HS-27A (cell line): ENCODE measurements at places on chromosomes 4 and X.

GRCh38 chr4:113951263-113951662, 28.2 kb downstream of the ARSJ start:
- DNase-seq, result no peak

- DNase-seq, result no peak
Observed at GRCh38 chr4:6926681-6927478, 17.3 kb downstream of the TBC1D14 start.

DNA sequence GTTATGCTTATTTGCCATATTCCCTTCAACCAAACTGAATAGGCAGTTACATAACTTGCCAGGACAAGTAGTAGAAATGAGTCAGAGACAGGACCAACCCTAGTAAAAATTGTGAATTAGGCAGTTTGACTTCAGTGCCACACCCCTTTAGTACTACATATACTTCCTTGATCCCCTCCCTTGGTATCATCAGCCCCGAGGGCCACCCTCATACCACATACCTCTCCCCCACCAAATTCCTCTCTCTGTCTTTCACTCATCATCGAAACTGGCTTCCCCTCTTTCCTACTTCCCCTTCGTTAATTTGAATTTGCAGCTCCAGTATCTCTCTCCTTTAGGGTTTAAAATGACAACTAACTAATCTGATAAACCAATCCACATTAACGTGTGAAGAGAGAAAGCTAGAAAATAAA, 7.9 kb upstream of the PTPN13 start:
- no peak for DNase-seq

DNA sequence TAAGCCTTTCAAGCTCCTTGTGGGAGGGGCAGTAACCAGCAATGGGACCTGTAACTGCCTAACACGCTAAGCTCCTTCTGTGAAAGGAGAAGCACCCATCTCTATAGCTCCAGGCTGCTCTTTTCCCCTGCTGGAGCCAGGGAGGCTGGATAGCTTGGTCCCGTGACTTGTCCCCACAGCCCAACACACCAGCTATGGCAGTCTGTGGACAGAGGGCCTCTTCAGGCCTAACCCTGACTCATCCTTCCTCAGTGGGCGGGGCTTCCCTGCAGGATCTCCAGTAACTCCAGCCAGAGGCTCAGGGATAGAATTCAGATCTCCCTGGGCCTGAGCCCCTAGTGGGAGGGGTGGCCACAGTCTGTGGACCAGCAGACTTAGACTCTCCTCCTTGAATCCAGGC, 1290.1 kb downstream of the PCDH7 start:
- DNase-seq, result no peak
